ENCODE measurements at places on chromosomes 6 and 20.

DNA sequence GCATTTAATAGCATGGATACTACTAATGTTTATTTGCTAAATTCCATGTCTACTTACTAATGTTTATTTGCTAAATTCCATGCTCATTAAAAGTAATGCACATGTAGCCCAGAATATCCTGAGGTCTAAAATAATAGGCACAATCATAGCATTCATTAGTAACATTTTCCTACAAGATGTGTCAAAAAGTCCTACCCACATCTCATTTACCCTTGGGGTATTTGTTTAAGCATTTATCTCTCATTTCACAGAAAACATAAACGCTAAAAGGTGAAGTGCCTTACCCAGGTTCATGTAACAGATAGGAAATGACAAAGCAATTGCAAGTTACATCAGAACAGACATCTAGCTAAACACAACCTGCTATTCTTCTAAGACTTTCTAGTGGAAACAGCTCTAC lies 457.1 kb downstream of the HACE1 start:
- DNase-seq, result peak; percentile 78

DNA sequence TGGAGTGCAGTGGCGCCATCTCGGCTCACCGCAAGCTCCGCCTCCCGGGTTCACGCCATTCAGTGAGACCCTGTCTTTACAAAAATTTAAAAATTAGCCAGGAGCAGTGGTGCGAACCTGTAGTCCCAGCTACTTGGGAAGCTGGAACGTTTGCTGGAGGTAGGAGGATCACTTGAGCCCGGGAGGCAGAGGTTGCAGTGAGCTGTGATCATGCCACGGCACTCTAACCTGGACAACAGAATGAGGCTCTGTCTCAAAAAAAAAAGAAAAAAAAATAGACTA lies 5.7 kb upstream of the PARD6B start:
- no peak for DNase-seq

DNA sequence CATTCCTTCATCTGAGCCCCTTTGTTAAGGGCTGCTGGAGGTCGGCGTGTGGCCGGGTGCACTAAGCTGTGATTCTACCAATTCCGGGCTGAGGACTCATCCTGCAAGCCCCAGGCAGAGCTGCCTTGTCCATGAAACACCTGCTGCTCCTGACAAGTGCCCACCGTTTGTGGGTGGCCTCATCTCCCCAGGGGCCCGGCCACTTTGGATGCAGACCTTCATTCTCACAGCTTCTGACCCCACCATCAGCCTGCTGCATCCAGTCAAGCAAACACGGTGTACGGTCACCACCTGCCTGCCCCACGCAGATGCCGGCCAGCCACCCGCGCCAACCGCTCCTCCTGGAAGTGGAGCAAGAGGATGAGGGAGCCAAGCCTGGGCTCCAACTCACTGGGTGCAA lies 382.7 kb downstream of the THBS2 start:
- no peak for DNase-seq

DNA sequence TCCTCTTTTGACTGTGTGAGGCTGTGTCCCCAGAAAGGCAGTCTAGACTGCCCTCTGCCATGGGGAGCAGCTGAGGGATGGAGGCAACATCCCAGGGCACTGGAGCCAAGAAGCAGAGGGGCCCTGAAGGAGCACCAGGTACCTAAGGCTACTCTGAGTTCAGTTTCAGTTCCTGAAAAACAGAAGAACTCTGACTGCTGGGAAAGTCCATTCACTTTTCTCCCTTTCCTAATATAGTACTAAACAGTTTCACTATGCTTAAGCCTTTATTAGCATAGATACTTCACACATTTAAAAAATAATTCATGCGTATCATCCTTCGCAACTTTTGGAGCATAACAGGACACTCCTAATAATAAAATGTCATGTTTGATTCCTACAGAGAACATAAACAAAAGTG lies 130.0 kb downstream of the FOXC1 start:
- DNase-seq, result no peak

DNA sequence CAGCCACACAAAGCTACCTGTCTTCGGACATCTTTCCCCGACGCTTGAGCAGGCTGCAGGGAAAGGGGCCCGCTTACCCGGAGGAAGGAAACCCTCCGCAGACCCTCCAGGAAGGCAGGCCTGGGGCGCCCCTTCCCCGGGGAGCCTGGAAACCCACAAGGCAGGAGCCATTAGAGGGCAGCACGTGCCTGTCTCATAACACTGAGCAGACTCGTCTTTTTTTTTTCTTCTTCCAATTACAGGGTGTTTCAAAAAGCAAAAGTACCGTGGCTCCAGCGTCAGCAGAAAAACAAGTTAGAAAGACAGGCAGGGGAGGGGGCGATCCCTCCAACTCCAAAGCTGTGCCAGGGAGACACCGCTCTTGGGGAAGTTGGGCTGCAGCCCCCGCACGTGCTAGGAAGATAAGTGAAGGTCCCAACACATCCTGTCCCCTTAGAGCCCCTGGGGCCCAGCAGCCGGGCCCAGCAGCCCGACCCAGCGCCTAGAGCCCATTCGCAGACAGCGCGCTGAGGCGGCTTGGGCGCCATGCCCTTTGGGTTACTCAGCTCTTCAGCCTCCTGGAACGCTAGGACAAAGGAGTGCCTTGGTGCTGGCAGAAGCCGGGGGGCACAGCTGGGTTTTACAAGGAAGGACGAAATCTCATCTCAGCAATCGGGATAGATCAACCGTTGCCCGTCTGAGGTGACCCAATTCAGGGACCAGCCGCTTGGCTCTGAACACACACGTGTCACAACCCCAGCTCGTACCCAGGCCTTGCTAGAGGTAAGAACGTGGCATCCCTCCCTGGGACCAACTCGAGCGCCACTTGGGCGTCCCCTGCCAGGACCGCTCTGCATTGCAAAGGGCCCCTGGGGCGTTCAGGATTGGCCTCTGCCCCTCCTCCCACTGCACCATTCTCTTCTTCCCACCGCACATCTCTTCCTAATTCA lies 136.3 kb downstream of the LY86 start:
- DNase-seq, result no peak

DNA sequence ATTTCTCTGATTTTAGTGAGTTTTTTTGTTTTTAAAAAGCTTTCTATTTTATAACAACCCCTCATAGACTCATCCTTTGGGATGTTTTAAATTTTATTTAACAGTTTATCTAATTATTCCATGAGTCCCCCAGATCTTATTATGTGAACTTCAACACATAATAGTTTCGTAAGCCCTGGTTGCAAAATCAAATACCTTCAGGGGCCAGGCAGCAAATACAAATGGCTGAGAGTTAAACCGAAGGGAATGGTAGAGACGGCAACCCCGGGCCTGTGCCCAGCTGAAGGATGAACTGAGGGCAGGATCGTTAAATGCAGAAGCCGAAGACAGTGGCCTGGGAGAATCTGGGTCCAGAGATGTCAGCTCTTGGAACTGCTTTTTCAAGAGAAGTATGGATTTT lies 88.4 kb downstream of the RTN4IP1 start:
- DNase-seq, result no peak

DNA sequence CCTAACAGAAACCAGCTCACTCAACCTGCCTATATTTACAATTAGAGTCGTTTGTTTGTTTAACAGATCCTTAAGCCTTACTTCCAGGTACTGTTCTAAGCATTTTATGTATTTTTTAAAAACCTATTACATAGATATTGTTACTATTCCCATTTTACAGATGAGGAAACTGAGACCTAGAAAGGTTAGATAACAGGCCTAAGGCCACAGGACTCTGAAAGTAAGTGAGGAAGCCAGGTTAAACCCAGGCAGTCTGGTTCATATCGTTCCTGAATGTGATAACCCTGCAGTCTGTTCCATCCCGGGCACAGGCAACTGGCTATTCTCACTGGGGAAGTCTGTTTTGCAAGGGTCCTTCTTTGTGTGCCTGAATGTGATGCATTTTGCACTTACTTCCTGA lies 322.2 kb downstream of the FARS2 start:
- no peak for DNase-seq

DNA sequence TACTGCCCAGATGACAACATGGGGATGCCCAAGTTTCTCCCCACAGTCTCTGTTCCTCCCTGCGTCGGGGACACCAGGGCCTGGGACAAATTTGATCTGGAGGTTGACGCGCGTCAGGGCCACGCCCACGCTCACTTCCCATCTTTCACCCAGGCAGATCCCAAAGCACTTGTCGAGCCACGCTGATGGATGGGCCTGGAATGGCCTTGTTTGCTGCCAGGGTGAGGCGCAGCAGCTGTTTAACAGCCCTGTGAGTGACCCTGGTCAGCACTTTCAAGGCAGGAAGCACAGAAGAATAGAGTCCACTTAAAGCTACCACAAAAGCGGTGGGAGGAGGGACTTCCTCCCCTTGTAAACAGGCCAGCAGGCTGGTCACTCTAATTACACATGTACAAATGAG lies 324.7 kb upstream of the JARID2 start:
- no peak for DNase-seq

- peak; percentile 17 for DNase-seq
Measured at GRCh38 chr6:138162111-138162954, 594 bp downstream of the ARFGEF3 start.

- peak; percentile 25 for DNase-seq
Measured at GRCh38 chr20:61935926-61936700, 129.6 kb downstream of the TAF4 start.

GRCh38 chr6:118280210-118280609 lies 267.9 kb upstream of the PLN start:
- no peak for DNase-seq

GRCh38 chr6:40738551-40739193 lies 151.5 kb upstream of the LRFN2 start:
- DNase-seq, result no peak

DNA sequence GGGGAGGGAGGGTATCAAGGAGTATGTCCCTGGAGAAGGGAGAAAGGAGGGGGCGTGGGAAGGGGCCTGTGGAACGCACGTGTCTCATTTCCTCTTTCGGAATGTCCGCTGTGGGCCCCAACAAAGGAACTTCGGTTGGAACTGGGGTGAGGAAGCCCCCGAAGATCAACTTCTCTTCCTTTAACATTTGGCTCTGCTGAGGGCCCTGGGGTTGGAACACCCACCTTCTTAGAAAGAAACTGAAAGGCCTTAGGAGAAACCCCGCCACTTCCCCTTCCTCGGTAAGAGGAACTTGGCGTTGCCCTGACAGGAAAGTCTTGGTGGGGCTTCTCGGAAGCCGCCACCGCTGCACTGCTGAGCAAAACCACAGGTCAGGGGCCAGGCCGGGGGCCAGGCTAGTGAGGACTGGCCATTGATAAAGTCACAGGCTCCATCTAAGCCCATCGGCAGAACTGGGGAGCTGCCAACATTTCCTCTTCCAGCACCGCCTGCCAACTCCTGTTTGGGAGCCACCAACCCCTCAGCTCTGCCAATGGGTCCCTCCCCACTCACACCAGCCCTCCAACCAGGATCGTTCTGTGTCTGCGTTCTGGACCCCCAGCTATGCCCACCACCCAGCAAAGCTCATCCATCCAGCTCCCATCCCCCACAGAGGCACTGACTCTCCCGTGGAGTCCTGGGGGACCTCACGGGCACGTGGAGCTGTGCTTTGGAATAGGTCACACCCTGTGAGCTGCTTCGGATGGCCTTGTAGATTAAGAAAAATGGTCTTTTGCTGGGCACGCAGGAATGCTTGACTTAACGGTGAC lies 44.8 kb downstream of the FGD2 start:
- no peak for DNase-seq

- DNase-seq, result no peak
Measured at GRCh38 chr6:35512740-35513139, at the start of gene TULP1. TSS of gene TULP1 (minus strand) at chr6:35512896. CDS start at chr6:35512858, 38 bp downstream.

DNA sequence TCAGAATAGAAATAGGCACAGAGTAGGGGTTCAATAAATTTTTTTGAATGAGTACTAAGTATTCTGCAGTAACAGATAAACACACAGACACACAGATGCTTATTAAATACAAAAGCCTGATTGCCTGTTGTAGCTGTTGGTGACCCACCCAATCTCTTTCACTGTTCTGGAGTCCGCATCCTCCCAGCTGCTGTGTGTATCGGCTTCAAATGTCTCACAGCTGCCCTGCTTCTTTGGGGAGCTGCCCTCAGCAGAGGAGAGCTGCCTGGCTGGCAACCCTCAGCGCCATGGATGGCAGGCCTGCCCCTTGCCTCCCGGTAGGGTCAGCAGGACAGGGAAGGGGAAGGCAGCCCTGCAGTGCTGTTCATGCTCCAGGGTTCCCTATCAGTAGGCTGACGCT lies 85.9 kb upstream of the PRND start:
- DNase-seq, result no peak

DNA sequence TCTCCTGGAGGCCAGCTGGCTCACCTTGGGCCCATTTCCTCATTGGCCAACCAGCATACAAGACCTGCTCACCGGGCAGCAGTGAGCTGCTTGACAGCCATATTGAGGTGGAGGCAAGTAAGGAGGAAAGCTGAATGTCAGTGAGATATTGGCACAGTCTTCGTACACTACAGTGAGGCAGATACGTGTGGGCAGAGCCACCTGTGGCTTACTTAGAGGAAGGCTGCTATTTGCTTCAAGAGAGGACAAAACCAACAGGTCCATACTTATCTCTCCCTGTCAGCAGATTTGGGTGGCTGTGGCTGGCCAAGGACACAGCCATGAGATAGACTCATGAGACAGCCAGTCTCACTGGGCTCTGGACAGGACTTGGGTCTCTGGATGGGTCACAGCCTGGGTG lies 15.1 kb upstream of the MCM3 start:
- DNase-seq, result no peak

Measured in SJSA1 (cell line).